ENCODE measurements at places on chromosomes 11 and 22.
A peak's percentile ranks its signal among the peaks of the same experiment; 100 is the strongest.

DNA sequence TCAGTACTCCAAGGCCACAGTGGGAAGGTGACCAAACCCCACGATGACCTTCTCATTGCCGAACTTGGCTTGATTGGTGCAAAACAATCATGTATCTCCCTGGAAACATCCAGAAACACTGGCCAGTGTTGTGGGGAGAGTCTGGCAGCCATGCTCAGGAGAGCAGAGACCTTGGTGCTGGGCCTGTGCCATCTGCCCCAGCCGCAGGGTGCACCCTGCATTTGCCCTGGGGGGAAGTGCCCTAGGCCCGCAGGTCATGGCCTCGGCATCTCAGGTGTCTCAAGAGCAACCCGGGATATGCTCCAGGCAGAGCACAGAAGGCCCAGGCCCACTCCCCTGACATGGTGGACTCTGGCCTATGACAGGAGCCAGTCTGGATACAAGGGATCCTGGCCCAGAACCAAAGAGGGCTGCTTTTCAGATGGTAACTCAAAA lies 23.7 kb downstream of the ARVCF start:
- DNase-seq = no peak

DNA sequence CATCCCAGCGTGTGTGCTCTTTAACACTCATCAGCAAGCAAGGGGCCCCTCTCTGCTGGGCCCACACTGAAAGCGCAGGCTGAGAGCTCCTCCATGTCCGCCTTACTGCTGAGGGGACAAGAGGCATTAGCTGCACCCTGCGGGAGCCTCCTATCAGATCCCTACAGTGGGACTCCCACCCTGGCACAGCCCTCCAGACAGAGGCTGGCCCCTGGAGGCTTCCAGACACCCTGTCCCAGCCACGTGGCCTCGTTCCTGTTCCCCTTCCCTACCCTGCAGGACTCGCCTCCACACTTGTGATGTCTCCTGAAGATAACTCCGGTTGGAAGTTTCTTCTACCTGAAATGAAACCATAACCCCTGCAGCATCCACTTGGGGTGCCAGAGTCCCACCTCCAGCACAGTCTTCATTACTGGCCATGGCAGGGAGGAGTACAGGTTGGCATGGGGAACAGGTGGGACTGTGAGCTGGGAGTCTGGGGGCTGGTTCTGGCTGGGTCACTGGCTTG lies 5.0 kb upstream of the SH3BP1 start:
- DNase-seq = no peak

DNA sequence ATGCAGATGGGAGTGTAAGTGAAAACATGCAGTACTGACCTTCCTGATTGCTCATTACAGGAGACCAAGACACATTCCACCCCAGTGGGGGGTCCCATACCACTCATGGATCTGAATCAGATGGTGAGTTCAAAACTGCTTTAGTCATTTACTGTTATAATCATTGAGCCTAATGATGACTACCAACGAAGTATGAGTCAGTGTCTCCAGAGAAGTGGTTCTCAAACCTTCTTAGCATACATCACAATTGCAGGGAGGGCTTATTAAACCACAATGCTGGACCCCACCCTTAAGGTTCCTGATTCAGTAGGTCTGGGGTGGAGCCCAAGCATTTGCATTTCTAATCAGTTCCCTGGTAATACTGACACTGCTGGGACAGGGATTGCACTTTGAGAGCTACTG lies 75.8 kb downstream of the CD44 start:
- DNase-seq = peak; percentile 20

DNA sequence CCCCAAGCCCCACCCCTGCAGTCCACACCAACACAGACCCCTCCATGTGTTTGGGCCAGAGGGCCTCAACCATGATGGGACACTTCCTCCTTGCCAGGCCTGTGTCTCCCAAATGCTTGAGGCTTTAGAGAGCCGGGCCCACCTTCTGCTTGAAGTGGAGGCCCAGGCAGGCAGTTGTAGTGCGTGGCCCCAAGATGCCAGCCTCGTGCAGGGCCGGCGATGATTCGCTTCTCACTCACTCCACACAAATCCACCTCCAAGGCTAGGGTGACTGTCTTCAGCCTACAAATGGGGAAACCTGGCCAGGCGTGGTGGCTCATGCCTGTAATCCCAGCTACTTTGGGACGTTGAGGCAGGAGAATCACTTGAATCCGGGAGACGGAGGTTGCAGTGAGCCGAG lies 5.7 kb downstream of the PRR5 start:
- no peak for DNase-seq

DNA sequence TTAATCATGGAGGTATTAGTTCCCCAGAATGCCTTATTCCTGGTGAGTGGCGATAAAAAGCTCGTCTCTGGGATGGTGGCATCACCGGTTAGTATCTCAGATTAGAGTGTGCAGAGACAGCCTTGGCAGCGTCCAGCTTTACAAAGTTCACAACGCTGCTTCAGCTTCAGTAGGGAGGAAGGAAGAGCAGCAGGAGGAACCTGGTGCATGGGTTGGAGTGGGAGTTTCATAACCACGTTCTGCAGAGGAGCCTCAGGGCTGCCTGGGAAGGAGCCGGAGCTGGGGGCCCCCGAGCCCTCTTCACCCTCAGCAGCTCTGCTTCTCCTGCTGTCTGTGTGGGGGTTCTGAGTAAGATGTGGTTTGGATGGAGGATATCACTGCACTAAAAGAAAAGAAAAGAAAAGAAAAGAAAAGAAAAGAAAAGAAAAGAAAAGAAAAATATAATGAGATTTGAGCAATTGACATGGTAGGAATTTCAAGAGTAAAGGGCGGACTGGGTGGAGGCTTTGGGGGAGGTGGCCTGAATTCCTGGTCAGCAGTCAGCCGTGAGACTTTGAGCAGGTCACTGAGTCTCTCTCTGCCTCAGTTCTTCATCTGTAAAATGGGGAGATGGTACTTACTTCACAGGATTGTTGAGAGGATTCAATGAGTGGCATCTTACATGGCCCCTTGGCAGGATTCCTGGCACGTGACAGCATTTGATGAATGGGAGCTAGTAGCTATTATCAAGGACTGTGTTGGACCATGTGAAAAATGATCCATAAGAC lies 6.5 kb downstream of the ASPHD2 start:
- DNase-seq = no peak

GRCh38 chr11:17721242-17721999 lies 2.0 kb downstream of the MYOD1 start:
- DNase-seq = no peak

GRCh38 chr22:17705951-17706900 lies 67.7 kb downstream of the BCL2L13 start:
- peak; percentile 11 for DNase-seq

- DNase-seq = no peak
These were observed 16.3 kb downstream of the PARVA start for GRCh38 chr11:12393691-12394090.

- no peak for DNase-seq
These were observed 17.5 kb downstream of the OR52E5 start for GRCh38 chr11:5910540-5910939.

- DNase-seq = no peak
These were observed 3.6 kb downstream of the MMP1 start for GRCh38 chr11:102794382-102794781.

DNA sequence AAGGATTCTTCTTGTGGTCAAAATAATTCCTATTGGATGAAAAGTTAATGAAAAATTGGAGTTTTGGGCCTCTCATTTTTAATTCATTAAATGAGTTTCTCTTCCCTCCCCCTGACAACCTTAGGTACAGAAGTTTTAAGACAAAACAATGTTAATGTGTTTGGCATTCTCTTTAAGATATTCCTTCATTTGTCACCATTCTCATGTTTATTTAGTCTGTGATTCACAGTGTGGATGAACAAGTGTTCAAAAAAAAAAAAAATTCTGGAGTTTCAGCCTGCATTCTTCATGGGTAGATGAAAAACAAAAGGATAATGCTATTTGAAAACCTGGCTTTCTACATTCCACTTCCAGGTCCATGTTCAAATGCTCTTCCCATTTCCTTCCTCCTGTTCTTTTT lies 172.6 kb upstream of the LUZP2 start:
- DNase-seq = no peak
